Esophagus squamous epithelium (tissue), 5 donors: ENCODE measurements at places on chromosomes 3 and 15. TPM values are rescaled to one million over a fixed set of nuclear protein-coding genes. Genes with fewer than 3 reads are reported as not detected.

Gene CDCP1
- 35.7 TPM for total RNA-seq

Gene GPR62
- 0.09 TPM for total RNA-seq

Gene JMJD7
- 20.4 TPM for total RNA-seq

Gene LCTL
- total RNA-seq, result not detected

Gene PRR20G
- total RNA-seq, result not detected

Gene OSBPL10
- total RNA-seq, result 13.8 TPM

Gene ST8SIA2
- not detected for total RNA-seq

Gene CPLX3
- not detected for total RNA-seq

Gene SI
- total RNA-seq, result not detected

Gene TGM5
- total RNA-seq, result 36.1 TPM

Gene ATP13A5
- total RNA-seq, result 0.61 TPM

Gene C3orf70
- 1.9 TPM for total RNA-seq

Gene IL12A
- total RNA-seq, result 27.0 TPM

Gene MESP2
- 0.59 TPM for total RNA-seq

Gene SH2D7
- total RNA-seq, result not detected

Gene SPRED1
- 12.3 TPM for total RNA-seq

Gene CYP19A1
- not detected for total RNA-seq

Gene SNTN
- not detected for total RNA-seq

Gene HGD
- total RNA-seq, result not detected

Gene CMC1
- total RNA-seq, result 5.0 TPM

Gene KCNMB2
- total RNA-seq, result not detected
